CD8-positive, alpha-beta memory T cell (primary cell): ENCODE measurements at places on chromosomes 3 and 15.

DNA sequence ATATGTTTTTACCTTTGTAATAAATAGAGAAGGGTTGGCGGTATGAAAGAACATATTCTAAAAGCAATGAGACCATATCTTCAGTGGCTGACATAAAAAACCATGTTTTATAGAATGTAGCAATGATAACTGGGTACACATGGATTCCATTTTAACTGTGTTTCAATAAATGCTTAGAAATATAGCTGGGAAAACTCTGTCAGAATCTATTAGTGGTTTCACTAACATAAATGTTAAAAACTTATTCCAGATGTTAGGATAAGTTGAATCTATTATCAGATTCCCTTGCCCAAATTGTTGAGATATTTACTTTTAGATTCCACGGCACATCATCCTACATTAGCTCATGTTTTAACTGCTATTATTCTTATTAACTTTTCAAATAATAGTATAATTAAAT is 772.2 kb upstream of the ALCAM start:
- no peaks in the 10 kb centered on the region for H3K36me3 ChIP-seq
- H3K4me3 ChIP-seq: no peak overlapping the region
- DNase-seq: no peak
- no peaks in the 10 kb centered on the region for H3K27me3 ChIP-seq

- no peaks in the 10 kb centered on the region for H3K27me3 ChIP-seq
- H3K36me3 ChIP-seq: no peaks in the 10 kb centered on the region
- H3K4me1 ChIP-seq: no peaks in the 10 kb centered on the region
- DNase-seq: no peak
- H3K4me3 ChIP-seq: no peak overlapping the region
Observed at GRCh38 chr15:51132384-51133139, 37.9 kb upstream of the TNFAIP8L3 start.

DNA sequence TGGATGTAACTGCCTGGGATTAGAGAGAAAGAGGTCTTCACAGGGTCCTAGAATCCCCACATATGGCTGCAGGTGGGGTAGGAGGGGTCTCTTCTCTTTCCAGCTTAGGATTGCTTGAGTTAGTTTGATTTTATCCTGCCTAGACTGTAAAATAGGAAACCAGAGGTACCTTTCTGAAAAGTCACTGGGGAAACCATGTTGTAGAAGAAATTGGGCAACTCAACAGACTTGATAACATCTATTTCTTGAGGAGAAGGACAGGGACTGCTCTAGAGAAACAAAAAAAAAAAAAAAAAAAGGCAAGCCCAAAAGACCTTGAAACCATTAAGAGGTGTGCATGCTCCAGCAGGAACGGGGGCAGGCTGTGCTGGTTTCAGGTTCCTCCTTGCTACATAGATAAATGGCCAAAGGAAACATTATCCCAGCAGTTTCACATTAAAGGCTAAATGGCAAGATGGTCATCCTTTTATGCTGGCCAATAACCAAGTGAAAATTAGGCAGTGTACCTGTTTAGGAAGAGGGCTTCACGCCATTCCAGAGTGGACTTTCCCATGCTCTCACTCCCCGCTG is 116.1 kb downstream of the ALDH1A2 start:
- no peaks in the 10 kb centered on the region for H3K27me3 ChIP-seq
- DNase-seq: no peak
- no peak overlapping the region for H3K27ac ChIP-seq
- no peaks in the 10 kb centered on the region for H3K4me1 ChIP-seq
- H3K36me3 ChIP-seq: no peaks in the 10 kb centered on the region

- no peak overlapping the region for H3K27ac ChIP-seq
- no peak for DNase-seq
- H3K4me3 ChIP-seq: no peak overlapping the region
- H3K27me3 ChIP-seq: no peaks in the 10 kb centered on the region
- no peaks in the 10 kb centered on the region for H3K36me3 ChIP-seq
Observed at GRCh38 chr3:157518881-157519280, 15.7 kb upstream of the VEPH1 start.

- H3K4me3 ChIP-seq: no peak overlapping the region
- peaks cover 11% of the 10 kb centered on the region for H3K4me1 ChIP-seq
- no peaks in the 10 kb centered on the region for H3K27me3 ChIP-seq
- no peak overlapping the region for H3K27ac ChIP-seq
- no peak for DNase-seq
Observed at GRCh38 chr3:139325551-139325950, 18.3 kb upstream of the MRPS22 start.

DNA sequence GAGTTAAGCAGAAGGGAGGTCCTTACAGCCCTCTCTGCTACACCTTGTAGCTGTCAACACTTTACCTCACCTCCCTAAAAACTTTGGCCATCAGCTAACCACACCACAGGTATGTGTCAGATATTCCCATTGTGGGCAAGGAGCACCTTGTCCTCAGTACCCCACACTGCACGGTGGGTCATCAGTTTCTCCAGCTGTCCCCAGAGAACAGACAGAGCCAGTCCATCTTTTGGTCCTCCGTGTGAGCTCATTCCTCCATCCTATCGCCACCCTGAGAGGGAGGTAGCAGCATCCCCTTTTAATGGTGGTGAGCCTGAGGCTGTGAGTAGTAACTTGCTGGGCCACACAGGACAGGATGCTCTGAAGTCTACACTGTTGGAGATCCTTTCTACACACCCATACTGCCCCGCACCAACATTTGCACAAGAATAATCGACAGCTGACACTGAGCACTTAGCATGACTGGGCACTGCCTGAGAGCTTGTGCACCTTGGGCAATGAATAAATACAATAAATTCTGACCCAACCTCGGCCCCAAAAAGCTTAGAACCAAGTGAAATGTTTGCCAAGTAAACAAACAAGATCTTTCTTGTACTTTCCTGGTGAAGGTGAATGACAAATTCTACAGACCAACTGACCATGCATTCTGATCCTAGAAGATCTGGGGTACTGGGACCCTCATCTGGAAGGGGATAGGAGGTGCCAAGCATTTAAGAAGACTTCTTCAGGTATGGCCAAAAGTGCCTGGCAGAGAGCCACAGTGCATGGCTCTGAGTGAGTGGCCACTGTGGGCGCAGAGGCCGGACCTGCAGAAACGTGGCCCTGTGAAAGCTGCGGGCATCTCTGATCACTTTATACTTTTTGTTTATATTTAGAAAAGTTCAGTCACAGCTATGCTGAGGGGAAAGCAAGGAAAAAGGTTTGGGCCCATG is 6.9 kb downstream of the CHCHD4 start:
- H3K4me3 ChIP-seq: no peak overlapping the region
- no peaks in the 10 kb centered on the region for H3K4me1 ChIP-seq
- no peaks in the 10 kb centered on the region for H3K27me3 ChIP-seq
- no peak overlapping the region for H3K27ac ChIP-seq
- DNase-seq: no peak
- peaks cover 43% of the 10 kb centered on the region for H3K36me3 ChIP-seq

DNA sequence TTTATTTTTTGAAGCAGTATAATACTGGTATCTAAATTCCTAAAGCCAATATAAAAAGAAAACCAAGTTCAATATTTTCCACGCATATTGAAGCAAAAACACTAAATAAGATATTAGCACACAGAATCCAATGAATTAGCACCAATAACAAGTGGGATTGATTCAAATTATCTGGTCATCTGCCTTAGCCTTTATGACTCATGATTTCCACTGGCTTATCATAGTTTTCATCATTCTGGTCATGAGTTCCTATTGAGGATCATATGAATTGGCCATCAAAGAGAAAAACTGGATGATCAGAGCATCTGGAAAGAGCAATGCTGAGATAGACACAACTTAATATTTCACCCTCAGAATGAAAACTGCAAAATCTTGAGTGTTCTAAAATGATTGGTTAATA is 809.9 kb downstream of the MCTP2 start:
- no peak overlapping the region for H3K27ac ChIP-seq
- no peak for DNase-seq
- no peaks in the 10 kb centered on the region for H3K4me1 ChIP-seq
- no peaks in the 10 kb centered on the region for H3K36me3 ChIP-seq
- no peak overlapping the region for H3K4me3 ChIP-seq
- H3K27me3 ChIP-seq: no peaks in the 10 kb centered on the region

DNA sequence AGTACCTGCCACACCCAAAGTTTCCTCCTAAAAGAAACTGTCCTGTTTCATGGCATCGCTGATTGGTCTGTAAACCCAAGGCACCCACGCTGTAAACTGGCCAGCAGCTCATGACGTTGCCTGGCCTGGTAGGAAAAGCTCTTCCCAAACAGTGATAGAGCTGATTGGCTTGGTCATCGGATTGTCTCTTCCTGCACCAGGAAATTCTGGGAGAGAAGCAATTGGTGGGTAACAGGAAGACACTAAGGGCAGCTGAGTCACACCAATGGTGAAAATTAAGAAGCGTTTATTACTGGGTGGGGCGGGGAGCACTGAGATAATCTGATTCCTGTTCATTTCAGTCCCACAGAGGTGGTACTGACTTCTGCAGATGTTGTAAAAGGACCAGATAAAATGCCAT is 31.0 kb downstream of the KLHL6 start:
- no peak for DNase-seq
- H3K4me3 ChIP-seq: no peak overlapping the region
- no peak overlapping the region for H3K27ac ChIP-seq
- H3K27me3 ChIP-seq: no peaks in the 10 kb centered on the region

GRCh38 chr3:107772016-107772415 is 249.3 kb downstream of the BBX start:
- no peak overlapping the region for H3K4me3 ChIP-seq
- no peak overlapping the region for H3K27ac ChIP-seq
- no peak for DNase-seq
- H3K36me3 ChIP-seq: peaks cover 8% of the 10 kb centered on the region
- H3K27me3 ChIP-seq: no peaks in the 10 kb centered on the region
- H3K4me1 ChIP-seq: no peaks in the 10 kb centered on the region

- no peaks in the 10 kb centered on the region for H3K27me3 ChIP-seq
- H3K4me3 ChIP-seq: no peak overlapping the region
- H3K36me3 ChIP-seq: no peaks in the 10 kb centered on the region
- H3K27ac ChIP-seq: no peak overlapping the region
- H3K4me1 ChIP-seq: no peaks in the 10 kb centered on the region
- no peak for DNase-seq
Observed at GRCh38 chr3:109132801-109133473, 3.6 kb upstream of the C3orf85 start.

GRCh38 chr3:192986379-192986778 is 68.7 kb upstream of the MB21D2 start:
- H3K27ac ChIP-seq: no peak overlapping the region
- DNase-seq: no peak
- no peak overlapping the region for H3K4me3 ChIP-seq

GRCh38 chr3:78660957-78661356 is 1106.8 kb downstream of the ROBO1 start:
- no peaks in the 10 kb centered on the region for H3K27me3 ChIP-seq
- H3K4me1 ChIP-seq: no peaks in the 10 kb centered on the region
- no peak overlapping the region for H3K4me3 ChIP-seq

DNA sequence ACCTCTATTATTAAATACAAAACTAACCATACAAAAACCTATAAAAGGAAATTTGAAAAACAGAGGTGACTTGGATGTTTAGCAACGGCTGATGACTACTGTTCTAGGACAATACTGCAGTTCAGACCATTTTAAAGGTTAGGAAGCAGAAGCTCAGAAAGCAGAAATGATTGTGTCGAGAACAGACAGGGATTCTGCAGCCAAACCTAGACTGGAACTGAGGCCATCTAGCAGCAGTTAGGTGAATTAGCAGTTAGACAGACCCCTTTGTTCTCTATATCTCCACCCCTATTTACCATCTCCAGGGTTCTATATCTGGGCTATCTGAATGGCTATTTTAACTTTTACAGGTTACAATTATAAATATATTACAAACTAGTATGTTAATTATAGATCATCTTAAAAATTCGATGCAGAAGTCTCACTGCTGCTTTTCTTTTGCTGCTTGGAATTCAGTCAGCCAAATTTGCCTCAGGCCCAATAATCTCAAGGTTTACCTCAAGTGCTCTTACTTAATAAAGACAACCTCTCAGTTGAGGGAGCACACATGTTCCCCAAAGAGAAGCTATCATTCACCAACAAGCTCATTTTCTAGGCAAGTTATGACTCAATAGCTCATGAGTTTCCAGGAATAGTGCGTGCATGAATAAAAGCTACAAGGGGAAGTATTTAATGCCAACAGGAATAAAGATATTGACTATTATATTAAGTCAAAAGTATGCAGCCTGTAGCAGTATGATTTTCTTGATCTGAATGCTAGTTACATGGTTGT is 9.3 kb upstream of the IL1RAP start:
- no peak overlapping the region for H3K4me3 ChIP-seq
- no peak overlapping the region for H3K27ac ChIP-seq
- H3K4me1 ChIP-seq: no peaks in the 10 kb centered on the region
- no peaks in the 10 kb centered on the region for H3K27me3 ChIP-seq
- no peaks in the 10 kb centered on the region for H3K36me3 ChIP-seq
